ENCODE measurements at places on chromosomes 12 and 14.

DNA sequence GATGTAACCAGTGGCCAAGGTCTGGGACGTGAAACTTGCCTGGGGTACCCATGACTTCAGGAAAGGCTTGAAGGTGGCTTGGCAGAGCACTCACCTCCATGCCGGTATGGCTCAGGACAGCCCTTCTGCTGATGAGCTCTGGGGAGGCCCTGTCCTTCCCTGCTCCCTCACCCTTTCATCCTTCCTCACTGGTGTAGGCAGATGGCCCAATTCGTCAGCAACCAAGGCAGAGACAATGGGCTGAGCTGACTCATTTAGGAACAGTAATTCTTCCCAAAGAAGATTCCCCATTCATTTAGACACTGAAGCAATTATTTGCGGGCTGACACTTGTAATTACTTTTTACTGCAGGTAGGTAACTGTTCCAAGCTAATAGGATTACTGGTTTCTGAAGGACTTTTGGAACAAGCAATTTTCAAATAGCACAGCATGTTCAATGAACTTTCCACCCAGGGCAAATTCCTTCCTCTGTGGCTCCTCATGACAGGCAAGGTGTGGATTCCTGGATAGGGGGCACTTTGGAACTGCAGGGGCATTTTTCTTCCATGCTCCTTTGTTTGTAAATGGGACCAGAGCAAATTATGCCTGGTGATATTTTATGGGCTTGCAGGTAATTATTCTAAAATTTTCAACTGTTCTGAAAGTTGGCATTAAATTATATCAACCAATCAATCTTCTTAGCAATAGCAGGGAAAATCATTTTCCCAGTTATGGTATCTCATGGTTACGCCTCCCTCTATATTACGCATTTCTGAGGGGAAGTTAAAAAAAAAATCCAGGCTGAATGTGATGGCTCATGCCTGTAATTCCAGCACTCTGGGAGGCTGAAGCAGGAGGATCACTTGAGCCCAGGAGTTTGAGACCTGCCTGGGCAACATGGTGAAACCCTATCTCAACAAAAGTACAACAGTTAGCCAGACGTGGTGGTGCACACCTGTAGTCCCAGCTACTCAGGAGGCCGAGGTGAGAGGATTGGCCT lies 24.1 kb upstream of the NRDE2 start:
- no peak for DNase-seq

GRCh38 chr12:53103860-53104305 lies 597 bp downstream of the SOAT2 start:
- DNase-seq: no peak

GRCh38 chr12:40515041-40515816 lies 177.0 kb upstream of the CNTN1 start:
- DNase-seq: peak; percentile 47

- no peak for DNase-seq
Measured at GRCh38 chr14:99312106-99312505, 40.1 kb upstream of the BCL11B start.

DNA sequence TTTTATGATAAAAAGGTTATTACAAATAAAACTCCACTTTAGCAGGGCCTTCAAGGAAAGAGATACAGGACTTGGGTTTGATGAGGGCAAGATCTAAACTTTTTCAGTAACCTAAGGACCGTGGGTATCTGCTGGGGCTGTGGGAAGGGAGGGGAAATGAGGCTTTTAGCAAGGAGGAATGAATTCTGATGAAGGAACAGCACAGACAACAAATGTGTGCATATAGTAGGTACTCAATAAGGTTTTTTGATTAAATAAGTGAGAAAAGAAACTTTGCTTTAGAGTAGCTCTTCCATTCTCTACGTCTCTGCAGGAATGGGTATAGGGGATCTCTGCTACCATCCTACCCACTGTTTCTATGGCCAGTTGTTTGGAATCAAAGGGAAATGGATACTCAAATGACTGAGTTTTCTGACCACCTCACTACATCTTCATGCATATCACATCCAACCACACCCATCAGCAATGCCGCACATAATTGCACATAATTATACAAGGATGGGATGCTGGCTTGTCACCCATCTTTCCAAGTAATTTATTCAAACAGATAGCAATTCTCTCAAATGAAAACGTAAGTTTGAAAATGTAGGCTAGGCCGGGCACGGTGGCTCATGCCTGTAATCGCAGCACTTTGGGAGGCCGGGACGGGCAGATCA lies 59.5 kb upstream of the GTF2A1 start:
- DNase-seq: no peak

DNA sequence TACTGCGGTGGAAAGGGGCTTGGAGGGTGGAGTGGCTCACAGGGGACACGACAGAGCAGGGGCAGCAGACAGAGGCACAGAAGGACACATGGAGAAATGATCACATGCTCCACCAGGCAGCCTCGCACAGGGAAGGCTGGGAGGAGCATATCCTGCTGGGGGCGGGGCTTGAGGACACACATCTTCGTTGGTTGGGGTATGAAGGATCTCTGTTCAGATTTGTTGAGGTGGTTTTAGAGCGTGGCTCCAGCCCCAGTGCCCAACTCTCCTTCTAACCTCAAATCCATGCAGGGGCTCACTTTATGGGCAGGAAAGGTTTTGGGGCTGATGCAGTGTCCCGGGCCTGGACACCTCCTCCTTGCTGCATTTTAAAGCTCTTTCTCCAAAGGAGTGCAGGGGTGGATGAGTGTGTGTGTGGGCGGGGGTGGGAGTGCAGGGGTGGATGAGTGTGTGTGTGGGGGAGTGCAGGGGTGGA lies 733 bp upstream of the P3H3 start:
- peak; percentile 60 for DNase-seq

- peak; percentile 79 for DNase-seq
Measured at GRCh38 chr14:60981633-60982455, 799 bp downstream of the SLC38A6 start.

DNA sequence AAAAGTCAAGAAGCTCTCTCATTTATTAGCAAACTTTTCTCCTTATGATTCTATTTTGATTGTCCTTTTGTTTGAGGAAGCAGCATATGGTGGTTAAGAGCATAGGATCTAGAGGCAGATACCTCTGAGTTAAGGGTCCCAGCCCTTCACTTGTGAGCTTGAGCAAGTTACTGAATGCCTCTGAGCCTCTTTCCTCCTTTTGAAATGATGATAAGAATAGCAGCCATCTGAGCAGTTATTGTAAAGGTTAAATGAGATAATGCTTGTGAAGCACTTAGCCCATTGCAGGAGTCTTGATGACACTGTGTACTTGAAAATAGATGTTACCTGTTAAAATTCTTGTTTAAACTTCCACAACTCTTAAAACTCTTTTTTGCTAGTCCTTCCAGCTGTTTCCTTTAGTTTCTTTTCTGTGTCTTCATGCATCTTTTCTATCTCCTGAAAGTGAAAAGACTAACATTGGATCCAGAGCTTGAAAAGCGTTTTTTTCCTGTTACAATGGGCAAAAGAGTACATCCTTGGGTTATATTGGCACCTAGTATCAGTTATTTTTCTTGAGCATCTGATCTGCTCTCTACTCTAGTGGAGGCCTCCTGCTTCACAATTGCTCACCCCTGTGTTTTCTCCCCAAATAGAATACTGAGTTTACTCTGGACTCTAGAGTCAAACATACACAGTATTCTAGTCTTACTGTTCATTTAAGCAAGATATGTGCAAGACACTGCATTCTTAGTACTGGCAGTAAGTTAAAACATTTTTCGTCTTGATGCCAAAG lies 3.1 kb downstream of the HIF1A start:
- no peak for DNase-seq

GRCh38 chr14:92928258-92928629 lies 5.3 kb downstream of the CHGA start:
- DNase-seq: no peak

DNA sequence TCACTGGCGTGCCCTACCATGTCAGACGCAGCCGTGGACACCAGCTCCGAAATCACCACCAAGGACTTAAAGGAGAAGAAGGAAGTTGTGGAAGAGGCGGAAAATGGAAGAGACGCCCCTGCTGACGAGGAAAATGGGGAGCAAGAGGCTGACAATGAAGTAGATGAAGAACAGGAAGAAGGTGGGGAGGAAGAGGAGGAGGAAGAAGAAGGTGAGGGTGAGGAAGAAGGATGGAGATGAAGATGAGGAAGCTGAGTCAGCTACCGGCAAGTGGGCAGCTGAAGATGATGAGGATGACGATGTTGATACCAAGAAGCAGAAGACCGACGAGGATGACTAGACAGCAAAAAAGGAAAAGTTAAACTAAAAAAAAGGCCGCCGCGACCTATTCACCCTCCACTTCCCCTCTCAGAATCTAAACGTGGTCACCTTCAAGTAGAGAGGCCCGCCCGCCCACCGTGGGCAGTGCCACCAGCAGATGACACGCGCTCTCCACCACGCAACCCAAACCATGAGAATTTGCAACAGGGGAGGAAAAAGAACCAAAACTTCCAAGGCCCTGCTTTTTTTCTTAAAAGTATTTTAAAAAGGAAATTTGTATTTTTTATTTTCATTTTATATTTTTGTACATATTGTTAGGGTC lies 13.2 kb downstream of the TRIP11 start:
- no peak for DNase-seq
